ENCODE measurements at places on chromosomes 5 and 9. TPM values are rescaled to one million over a fixed set of nuclear protein-coding genes. Genes with fewer than 3 reads are reported as not detected.

GRCh38 chr5:146344155-146345118, 5.8 kb downstream of the POU4F3 start:
- no peak for DNase-seq

ZNF658 gene
- total RNA-seq, result 11.1 TPM

- DNase-seq, result peak; percentile 54
These were observed 231.6 kb downstream of the SLF1 start for GRCh38 chr5:94849821-94850736.

GRCh38 chr9:105297442-105298075, 53.1 kb downstream of the SLC44A1 start:
- DNase-seq, result no peak

CSF2 gene
- total RNA-seq, result not detected

- DNase-seq, result no peak
These were observed 77.0 kb upstream of the GNA14 start for GRCh38 chr9:77725046-77725694.

DNA sequence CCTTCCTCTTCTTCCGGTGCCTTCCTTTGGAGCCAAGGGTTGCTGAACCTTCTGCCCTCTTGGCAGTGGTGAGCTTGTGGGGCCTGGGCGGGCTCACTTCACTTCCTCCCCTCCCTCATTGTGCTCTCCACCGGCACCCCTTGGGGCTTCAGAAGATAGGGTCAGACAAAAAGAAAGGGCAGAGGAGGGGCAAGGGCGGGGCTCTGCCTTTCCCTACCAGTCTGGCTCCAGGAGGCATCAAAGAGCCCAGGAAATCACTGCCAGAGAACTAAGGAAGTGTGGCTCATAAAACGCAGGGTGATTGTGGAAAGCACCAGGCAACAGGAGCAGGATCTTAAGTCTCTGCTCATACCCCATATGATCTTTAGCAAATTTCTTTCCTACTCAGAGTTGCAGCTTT, 34.8 kb downstream of the ACOT12 start:
- DNase-seq, result no peak

DNA sequence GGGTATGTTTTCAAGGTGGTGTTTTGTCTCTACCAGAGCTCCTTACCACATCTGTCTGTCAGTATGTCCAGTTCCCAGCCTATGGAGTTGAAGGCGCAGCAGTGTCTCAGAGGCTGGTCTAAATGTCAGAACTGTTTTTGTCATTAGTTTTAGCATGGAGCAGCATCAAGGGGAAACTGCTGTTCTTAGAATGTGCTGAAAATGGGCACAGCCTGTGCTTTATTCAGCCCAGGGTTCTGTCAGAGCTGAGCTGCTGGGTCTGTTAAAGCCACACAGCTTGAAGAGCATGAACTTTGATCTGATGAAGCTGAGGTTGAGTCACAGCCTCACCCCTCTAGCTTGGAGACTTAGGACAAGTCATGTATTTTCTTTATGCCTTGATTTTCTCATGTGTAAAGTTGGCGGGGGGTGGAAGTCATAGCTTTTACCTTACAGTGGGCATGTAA, 71.9 kb downstream of the RALGPS1 start:
- peak; percentile 40 for DNase-seq

- peak; percentile 21 for DNase-seq
These were observed 21.4 kb upstream of the FLT4 start for GRCh38 chr5:180670586-180671359.

GRCh38 chr5:15574806-15575325, 74.9 kb downstream of the FBXL7 start:
- DNase-seq, result no peak

DNA sequence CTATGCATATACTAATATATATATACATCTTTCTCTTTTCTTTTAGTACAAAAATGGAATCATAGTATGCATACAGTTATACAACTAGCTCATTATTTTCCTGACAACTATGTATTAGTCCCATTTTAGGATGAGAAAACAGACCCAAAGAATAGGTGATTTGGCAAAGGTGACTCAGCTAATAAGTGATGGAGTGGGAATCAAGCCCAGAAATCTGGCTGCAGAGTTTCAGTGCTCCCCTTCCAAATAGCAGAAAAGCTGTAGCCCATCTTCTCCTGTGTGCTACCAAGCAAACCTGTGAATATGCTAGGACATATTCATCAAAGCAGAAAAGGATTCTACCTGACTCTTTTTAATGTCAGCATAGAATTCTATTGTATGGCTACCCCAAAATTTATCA, 114.7 kb downstream of the ARL15 start:
- DNase-seq, result no peak

DNA sequence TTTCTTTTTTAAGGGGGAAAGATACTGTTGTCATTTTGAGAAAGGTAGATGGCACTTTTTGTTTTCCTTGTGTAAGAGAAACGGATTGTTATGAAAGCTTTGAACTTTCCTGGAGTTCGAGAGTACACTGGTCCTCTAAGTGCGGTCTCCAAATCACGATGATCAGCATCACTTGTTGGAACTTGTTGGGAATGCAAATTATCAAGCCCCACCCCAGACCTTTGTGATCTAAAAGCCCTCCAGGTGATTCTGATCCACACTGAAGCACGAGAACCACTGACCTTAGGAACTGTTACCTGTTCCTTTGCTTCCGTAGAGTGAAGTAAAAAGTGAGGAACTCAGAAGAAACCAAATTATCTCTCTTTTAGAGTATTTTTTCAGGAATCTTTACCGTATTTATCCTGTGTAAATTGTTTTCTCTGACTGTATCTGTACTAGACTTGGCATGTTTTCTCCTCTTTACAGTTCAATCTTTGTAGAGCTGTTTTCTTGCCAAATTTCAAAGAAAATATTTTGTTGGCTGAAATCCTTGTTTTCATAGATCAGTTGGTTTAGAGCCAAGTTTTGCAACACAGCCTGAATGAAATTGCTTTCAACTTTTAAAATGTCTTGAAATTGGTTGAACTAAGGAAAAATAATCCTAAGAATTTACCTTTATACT, 4.0 kb downstream of the MAT2B start:
- DNase-seq, result no peak

DNA sequence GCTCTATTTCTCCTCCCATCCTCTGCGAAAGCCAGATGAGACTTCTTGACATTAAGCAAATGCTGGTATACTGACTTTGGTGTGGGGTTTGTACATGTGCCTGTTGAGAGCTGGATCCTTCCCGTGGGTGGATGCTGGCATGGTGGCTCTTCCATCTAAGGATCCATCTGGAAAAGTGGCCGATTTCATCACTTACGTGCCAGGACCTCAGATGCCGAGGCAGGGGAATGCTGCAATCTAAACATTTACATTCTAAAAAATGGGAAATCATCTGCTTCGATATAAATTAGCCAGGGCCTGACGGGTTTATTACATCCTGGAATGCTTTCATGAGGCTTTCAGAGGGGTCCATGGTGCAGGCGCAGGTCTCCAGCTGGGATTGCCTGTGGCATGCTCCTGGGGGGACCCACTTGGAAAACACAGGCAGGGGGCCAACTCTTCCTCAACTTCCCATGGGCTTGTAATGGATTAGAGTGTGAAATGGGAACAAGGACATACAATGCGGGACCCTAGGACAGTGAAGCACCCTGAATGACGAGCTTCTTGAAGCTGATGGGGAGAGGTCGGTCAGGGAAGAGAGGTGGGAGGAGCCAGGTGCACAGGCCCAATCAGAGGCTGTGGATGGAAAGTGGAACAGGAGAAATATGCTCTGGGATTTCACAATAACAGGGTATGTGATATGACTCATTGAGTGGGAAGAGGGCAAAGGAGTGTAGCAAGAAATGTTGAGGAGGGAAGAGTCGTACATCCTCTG, 105.5 kb upstream of the PITX1 start:
- no peak for DNase-seq

DNA sequence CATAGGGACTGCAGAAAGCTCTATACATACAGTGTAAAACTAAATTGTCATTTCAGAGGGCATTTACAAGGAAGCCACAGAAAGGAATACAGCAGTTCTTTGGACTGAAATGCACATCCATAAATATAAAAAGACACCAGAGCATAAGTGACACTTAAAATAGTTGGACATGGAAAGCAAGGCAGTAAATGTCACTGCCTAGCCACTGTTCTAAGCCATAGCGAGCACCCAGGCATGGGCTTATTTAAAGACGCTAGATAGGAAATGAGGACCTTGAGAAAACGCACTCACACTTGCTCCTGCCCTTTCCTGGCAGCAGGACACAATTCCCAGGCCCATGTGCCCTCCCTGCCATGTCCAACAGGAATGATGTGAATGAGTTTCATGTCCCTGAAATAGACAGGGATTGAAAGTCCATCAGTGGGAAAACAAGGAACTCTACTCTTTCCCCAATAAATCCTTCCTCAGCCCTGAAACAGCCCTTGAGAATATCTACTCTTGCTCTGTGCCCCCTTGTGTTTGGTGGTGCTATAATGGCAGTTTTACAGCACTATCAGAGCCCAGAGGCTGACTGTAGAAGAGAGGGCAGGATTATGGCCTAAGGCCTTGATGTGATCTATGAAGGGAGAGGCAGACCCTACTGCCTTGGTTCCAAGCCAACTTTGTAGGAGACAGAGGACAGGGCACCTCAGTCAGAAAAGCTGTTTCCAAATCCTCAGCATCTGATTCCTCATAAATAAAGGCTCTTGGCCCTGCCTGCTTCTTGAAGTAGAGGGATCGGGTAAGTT, 182.9 kb downstream of the SAXO1 start:
- no peak for DNase-seq

DNA sequence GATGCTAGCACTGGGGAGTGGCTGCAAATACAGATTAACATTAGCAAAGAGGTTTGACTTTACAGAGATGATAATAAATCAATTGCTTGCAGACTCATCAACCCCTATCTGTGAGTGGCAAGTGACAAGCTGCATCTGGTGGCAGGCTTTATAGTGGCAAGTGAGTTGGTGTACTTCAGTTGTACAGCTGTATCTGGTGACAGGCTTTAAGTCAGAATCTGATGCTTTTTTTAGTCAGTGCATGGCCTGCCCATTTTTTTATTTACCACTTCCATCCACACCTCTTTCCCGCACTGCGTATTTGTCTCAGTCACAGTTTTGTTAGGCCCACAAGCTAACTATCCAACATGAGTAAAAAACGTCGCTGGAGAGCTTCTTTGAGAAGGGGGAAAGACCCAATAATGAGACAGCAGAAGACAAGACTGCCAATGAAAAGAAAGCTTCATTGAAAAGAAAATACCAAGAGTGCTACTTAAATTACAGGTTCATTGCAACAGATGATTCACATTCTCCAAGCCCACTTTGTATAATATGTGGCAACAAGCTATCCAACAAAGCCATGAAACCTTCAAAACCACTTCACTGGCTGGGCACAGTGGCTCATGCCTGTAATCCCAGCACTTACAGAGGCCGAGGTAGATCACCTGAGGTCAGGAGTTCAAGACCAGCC, 23.1 kb downstream of the ANP32B start:
- DNase-seq, result no peak

ENTREP1 gene
- total RNA-seq, result 0.20 TPM

HRH2 gene
- total RNA-seq, result 4.0 TPM

- no peak for DNase-seq
These were observed 3.7 kb upstream of the SLC30A5 start for GRCh38 chr5:69090158-69090557.

DNA sequence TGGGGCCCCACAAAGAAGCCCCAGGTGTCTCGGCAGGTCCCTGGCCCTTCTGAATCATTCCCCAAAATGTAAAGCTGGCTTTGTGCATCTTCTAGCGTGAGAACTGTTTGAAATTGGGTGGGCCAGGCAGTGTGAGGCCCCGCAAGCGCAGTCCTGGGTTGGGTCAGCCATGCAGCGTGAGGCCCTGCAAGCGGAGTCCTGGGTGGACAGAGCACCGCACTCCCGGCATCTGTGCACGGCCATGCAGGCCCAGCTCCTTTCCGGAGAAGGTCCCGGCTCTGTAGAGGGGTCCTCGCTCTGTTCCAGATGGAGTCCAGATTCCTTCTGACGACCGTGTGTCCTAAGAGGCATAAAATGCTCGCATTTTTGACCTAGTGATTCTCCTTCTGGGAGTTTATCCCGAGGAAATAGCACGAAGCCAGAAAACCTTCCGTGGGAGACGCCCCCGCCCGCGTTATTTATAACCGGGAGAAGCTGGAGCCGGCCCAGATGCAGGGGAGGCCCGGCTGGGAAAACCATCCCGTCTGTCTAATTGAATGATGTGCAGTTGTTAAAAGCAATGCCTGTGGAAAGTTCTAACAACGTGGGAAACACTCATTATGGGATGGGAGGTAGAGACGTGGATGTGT, 19.4 kb upstream of the NOTCH1 start:
- DNase-seq, result no peak

TTC23L gene
- total RNA-seq, result not detected

TSSK1B gene
- total RNA-seq, result not detected

DNA sequence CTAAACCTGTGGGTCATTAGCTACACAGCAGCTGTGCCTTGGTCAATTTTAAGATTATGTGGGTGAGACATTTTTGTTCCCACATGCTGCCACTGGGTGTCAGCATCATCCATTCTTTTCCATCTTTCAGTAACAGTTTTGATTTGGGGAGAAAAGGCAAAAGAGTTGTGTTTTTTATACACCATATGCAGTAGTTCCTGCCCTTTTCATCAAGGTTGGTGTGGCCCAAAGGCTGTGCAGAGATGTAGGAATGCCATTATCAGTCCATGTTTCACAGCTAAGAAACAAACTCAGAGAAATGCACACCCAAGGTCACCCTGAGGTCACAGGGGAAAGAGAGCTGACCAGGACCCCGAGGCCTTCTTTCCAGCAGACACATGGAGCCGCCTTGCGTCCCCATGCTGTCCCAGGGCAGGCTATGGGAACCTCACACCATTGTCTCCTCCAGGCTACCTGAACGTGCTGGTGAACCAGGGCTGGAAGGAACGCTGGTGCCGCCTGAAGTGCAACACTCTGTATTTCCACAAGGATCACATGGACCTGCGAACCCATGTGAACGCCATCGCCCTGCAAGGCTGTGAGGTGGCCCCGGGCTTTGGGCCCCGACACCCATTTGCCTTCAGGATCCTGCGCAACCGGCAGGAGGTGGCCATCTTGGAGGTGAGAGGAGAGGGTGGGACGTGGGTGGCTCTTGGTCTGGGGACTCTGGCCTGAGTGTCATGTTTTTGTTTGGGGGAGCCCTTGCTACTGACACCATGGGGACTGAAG, 27.8 kb upstream of the GRPEL2 start:
- DNase-seq, result peak; percentile 66

GRCh38 chr5:164346785-164347630, 841.6 kb downstream of the MAT2B start:
- DNase-seq, result no peak

DNA sequence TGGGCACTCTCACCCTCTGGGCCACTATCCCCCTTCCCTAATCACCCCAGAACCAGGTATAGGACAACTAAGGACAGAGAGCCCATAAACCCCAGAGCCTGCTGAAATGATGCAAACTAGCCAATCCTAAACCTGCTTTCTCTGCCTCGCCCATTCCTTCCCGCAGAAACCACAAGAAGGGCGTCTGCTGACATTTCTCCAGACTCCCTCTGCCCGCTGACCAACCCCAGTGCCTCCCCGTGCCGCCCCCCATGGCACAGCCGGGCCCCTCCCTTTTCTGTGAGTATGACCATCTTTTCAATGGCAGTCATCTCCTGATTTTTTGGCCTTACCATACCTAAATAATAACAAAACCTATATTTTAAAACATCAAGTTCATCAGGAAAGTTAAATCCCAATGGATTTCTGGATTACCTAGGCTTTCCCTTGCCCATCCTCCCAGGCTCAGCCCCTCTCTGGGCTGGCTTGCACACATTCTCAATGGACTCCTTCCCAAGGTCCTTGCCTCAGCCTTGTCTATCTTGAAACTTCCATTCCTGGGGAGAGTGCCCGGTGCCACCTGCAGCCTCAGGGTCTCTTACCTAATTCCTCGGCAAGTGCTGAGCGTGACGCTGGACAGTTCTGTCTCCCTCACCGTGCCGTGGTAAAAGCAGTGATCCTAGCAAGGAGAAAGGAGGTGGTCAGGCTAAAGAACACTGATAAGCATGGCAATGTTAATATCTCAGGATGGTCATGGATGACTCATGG, 45.2 kb downstream of the ADAM19 start:
- DNase-seq, result no peak

GRCh38 chr9:34151398-34151797, 24.9 kb upstream of the DCAF12 start:
- no peak for DNase-seq
